ENCODE measurements at places on chromosomes 4 and X. TPM values are rescaled to one million over a fixed set of nuclear protein-coding genes. Genes with fewer than 3 reads are reported as not detected.

GRCh38 chr4:181748581-181748980 is 494.6 kb upstream of the TENM3 start:
- no peak for DNase-seq
- no peaks in the 10 kb centered on the region for H3K36me3 ChIP-seq
- no peaks in the 10 kb centered on the region for H3K27me3 ChIP-seq

Gene VSIG4
- total RNA-seq: not detected

DNA sequence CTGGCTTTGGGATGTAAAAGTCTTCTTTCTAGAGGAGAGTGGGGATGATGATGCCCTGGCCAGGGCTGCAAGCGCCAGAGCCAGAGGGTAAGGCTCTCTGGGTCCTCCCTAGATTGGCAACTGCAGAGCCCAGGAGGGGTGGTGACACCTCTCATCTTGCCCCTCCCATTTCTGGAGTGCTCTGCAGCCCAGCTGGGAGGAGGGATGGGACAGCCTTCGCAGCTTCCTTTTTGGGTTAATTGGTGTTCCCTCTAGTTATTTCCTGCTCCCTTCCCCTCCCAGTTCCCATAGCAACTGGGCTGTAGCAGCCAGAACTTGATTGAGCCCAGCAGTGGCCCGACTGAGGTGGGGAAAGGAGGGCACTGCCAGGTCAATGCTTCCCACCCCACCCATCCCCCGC is 19.2 kb downstream of the NALF2 start:
- no peak for DNase-seq
- no peaks in the 10 kb centered on the region for H3K36me3 ChIP-seq
- peaks cover 3% of the 10 kb centered on the region for H3K27me3 ChIP-seq
- H3K27ac ChIP-seq: no peak overlapping the region

GRCh38 chr4:158139086-158139485 is 33.7 kb downstream of the GASK1B start:
- no peaks in the 10 kb centered on the region for H3K27me3 ChIP-seq
- no peak overlapping the region for H3K4me3 ChIP-seq
- H3K4me1 ChIP-seq: no peaks in the 10 kb centered on the region
- H3K27ac ChIP-seq: no peak overlapping the region
- no peaks in the 10 kb centered on the region for H3K36me3 ChIP-seq

Gene AMER1
- total RNA-seq: 6.8 TPM

Gene HSFX2
- total RNA-seq: 0.51 TPM

Data from activated B cell treated with CpG ODN at 0.5 μM for 24 hours (primary cell).